Left lung (tissue), 14 donors: ENCODE measurements at places on chromosomes 1 and 21.

DNA sequence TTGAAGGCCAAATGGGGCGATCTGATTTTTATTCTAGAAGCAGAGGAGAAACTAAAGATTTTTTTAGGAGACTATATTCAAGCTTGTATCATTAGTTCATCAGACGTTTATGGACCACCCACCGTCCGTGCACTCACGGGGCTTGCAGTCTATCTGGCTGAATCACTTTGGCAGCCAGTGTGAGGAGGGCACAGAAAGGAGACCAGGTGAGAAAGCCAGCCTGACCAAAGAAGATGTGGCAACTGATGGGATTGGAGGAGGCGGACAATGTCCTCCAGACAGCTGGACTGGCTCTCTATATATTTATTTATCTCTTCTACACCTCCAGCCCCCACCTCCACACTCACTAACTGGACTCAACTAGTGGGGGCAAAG, 822 bp upstream of the ELOVL1 start:
- DNase-seq = no peak

DNA sequence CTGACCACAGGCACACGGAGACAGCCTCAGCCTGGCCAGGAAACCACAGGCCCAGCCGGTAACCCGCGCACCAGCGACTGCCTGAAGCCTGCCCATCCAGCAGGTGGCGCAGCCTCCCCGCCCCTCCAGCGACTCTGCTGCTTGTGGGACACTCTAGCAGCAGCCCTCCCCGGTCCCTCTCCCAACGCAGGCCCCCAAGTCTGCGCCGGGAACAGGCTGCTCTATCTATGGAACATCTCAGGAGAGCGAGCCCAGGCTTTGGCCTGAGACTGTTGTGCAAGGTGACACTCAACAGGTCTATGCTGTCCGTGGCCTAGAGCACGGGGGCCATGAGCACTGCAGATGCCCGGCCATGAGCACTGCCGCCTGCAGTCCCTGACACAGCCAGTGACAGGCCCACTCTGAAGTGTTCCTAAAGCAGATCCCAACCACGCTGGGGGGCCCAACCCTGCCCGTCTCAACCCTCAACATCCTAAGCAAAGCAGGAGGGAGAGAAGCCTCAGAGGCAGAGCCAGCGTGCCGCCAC, 28.4 kb downstream of the WDR4 start:
- DNase-seq = peak; percentile 87

GRCh38 chr1:7516929-7517328, 254.2 kb upstream of the VAMP3 start:
- no peak for DNase-seq

- DNase-seq = no peak
Observed at GRCh38 chr21:41397471-41397891, 28.6 kb upstream of the MX1 start.
